ENCODE measurements at places on chromosomes 3 and 15.

DNA sequence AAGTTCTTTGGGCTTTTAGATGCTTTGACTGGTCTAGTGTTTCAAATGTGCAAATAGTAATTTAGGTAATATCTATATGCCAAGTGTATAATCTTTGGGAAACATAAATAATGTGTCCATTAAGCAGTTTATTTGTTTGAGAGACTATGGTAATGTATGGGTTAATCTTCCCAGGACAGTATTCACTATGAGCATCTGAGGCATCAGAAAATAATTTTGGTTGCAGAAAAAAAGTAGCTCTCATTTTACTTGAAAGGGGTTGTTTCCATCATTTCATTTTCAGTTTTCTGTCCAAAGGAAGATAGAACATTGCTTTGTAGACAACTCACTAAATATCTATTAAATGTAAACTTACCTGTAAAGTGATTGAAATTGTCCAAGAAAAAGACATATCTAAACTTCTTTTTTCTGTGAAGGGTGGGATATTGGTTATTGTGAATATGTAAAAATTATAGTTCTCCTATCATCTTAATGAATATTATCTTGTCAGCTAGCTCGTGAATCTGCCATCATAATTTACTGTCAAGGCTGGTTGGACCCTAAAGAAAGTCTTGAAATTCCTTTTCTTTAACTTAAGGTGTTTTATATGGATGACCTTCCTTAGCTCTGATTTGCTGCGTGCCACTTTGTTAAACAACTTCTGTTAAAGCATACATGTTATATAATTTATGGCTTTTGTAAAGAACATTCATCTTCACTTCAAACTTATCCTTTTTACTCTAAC, 108.8 kb downstream of the EPHA3 start:
- DNase-seq: no peak

DNA sequence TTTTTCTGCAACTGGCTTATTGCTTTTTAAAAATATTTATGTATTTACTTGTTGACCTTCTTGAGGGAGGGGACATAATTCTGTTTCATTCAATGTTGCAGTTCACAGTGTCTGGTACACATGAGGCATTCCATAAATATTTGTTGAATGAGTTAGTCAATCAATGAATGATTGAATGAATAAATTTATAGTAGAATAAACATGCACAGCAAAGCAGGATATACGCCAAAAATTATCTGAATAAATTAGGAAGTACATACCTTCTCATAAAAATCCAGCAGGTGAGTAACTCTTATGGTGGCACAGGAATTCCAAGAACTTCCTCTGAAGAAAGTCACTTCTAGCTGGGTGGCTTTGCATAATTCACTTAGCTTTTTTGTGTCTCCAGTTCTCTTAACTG, 469.4 kb upstream of the ATP11B start:
- no peak for DNase-seq

- peak; percentile 81 for DNase-seq
Observed at GRCh38 chr3:72213296-72214065, 428.5 kb upstream of the PROK2 start.

GRCh38 chr3:181493423-181493822, 218.3 kb upstream of the SOX2 start:
- DNase-seq: no peak

DNA sequence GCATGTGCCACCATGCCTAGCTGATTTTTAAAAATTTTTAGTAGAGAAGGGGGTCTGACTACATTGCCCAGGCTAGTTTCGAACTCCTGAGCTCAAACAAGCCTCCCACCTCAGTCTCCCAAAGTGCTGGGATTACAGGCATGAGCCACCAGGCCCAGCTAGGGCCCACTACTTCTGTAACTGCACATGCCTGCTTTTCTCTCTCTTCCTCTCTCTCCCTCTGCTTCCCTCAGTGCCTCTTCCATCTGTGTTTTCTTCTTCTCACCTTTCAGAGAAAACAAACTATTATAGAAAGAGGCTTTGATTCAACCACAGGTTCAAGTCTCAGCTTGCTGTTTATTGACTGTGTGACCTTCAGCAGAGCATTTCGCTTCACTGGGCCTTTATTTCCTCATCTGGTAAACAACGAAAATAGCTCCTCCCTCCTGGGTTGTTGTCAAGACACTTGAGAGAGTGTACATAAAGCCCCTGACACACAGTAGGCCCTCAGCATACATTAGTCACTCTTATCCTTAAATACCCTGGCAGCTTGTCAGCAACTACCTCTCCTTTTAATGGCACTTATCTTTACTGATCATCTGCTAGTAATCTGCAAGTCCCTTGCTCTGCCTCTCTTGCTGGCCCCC, 10.2 kb downstream of the TADA3 start:
- no peak for DNase-seq

- DNase-seq: no peak
Observed at GRCh38 chr3:169145540-169146178, 517.9 kb downstream of the MECOM start.

DNA sequence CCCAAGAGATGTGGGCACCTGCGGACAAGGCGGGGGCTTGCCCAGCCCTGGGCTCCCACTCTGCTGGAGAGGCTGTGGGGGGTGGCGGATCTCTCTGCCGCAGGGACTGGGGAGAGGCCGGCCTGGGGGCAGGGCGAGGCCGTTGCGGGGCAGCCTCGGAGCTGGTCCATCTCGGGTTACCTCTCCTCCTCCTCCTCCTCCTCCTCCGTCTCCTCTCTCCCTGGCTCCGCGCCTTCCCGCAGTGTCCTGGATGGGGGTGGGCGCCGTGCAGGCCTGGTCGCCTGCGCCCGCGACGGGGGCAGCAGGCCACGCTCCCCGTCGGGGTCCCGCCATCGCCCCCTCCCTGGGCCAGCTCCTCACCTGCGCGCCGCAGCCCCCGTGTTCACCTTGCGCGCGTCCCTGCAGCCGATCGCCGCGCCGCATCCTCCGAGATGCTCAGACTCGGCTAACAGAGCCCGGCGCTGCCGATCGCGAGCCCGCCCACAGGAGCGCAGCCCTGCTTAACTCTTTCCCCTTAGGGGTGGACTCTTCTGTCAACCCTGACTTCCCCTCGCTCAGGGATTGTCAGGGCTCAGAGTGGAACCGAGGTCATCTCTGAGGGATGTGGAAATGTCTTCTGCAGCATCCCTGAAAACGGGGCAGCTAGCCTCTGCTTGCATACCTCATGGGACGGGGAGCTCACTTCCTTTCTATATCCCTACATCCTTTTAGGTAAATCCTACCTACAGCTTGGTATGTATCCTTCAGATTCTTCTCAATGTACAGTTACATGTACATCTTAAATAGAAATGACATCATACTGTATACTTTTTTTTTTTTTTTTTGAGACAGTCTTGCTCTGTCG, at the start of gene PRRT3:
Gene PRRT3 (minus strand): TSS at position 447 of the 844 bp plus-strand sequence. CDS start 2,293 bp downstream, outside the sequence.
- DNase-seq: peak; percentile 73

DNA sequence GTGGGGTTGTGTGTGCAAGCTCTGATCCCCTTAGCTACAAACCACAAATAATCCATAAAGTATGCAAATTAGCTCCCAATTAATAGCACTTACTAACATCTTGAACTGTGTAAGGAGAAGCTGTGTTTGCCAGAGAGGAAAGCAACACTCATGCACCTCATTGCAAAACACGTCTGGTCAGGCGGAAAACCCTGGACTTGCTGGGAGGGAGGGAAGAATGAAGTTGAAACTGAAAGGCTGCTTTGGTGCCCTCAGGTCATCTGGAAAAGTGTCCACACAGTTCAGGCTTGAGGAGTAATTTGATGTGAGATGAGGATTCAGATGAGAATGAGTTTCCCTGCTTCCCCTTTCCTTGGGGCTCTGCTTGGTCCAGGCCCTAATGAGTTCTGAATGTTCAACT, 185.5 kb upstream of the ANKRD28 start:
- peak; percentile 38 for DNase-seq

DNA sequence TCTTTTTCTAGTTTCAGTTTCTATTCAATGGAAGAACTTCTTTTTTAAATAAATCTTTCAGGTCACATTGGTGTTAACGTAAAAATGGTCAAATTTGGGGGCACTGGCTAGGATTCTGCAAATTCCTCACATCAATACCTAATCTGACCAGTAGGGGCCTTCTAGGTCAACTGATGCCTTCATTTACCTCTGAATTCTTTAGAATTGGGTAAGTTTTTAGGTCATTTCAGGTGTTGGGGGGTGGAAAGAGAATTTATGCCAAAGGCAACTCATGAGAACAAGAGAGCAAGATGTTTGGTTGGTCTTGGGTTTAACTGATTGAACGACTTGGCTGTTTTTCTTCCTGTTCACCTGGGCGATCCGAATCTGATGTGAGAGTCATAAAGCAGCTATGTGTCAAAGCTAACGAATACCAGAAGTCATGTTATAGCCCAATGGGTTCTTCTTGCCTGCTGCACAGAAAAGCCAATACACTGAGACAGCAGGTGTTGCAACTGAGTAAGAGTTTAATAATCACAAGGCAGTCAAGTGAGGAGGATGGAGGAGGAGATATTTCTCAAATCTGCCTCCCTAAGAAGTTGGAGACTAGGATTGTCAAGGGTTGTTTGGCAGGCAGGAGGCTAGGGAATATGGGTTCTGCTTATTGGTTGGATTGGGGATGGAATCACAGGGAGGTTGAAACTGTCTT, 15.3 kb downstream of the LRRC49 start:
- DNase-seq: no peak

- DNase-seq: no peak
Observed at GRCh38 chr3:137264071-137264820, 306.5 kb downstream of the IL20RB start.

DNA sequence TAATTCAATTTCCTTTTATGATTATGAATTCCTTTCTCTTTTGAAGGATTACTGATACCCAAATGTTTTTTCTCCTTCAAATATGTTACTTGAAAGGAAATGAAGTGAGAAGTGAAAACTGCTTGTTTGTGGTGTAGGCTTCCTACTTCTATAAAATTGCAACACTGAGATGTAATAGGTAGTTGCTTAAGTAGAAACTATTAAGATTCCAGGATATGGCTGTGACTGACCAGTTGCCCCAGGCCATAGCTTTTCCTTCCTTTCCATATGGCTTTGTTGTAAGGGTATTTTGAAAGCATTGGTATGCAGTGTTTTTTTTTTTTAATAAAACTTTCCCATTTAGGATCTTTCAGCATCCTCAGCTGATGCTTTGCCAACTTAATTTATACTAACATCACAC, 28.5 kb downstream of the DNAJC13 start:
- peak; percentile 70 for DNase-seq

- no peak for DNase-seq
Observed at GRCh38 chr3:178236555-178237277, 299.5 kb upstream of the KCNMB2 start.

GRCh38 chr15:75723847-75724660, 11.4 kb upstream of the CSPG4 start:
- DNase-seq: peak; percentile 94

DNA sequence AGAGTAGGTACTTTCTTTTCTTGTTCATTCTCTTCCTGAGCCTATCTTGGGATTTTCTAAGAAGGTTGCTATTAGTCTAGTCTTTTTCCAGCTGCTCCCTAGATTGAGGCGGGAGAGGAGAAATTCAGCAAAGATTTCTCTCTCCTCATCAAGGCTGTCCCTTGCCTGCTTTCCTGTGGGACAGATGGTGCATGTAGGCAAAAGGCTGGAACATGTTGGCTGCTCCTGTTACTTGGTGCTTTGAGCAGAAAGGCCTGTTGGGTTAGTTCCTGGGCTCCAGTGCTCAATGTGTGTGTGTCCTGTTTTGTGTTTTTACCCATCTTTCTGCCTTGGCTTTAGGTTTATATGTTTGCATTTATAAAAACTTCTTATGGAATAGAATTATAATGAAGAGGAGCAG, 9.1 kb upstream of the SNRPN start:
- DNase-seq: no peak

DNA sequence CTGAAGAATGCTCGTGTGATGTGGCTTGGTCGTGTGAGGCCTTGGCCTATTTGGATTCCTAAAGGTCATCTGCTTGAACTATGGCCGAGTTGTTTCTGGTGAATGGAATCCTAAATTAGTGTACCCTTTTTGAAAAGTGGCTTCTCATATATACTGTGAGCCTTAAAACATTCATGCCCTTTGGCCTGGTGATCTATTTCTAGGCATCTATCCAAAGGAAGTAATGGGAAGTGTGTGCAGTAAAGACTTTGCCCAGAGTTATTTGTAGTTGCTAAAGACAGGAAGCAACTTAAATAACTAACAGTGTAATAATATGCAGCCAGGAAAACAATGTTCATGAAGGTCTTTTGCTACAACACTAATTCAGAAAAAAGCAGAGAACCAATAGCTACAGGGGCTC, 3.0 kb downstream of the DGKG start:
- DNase-seq: no peak

DNA sequence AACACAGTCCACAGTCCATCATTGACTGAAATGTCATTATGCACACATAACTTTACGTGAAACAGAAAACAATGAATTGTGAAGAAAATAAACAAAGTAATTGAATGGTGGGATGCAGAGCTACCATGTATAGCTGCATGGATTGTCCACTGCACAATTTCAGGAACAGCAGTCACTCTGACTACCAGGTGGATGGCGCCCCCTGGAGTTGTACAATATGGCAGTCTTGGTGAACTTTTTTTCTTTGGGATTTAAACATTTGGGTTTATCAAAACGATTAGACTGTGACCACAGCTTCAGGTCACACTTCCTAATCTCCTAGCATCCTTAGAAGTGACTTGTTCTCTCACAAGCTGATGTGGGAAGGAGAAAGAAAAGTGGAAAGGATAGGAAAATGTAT, 48.9 kb upstream of the TCF12 start:
- peak; percentile 65 for DNase-seq

DNA sequence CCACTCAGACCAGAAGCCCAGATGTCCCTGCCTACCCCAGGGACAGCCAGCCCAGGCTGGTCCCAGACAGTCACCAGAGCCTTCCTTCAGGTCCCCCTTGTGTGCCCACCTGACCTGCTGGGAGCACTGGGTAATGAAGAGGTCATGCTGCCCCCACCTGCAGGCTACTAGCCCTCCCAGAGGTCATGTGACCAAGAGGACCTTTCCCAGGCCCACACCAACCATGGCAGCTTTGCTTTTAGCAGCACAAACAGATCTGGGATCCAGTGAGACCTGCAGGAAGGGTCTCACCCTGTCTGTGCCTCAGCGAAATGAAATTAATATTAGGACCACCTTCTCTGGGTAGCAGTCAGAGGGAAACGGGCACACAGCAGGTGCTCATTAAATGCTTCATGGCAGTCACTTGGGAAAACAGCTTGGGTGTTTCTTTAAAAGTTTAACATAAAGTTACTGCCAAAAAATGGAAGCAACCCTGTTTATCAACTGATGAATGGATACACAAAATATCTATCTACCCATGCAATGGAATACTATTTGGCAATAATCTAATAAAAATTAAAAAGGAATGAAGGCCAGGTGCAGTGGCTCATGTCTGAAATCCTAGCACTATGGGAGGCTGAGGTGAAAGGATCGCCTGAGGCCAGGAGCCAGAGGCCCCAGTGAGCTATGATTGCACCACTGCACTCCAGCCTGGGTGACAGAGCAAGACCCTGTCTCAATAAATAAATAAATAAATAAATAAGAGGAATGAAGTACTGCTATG, 43.7 kb downstream of the DNAJB8 start:
- no peak for DNase-seq

DNA sequence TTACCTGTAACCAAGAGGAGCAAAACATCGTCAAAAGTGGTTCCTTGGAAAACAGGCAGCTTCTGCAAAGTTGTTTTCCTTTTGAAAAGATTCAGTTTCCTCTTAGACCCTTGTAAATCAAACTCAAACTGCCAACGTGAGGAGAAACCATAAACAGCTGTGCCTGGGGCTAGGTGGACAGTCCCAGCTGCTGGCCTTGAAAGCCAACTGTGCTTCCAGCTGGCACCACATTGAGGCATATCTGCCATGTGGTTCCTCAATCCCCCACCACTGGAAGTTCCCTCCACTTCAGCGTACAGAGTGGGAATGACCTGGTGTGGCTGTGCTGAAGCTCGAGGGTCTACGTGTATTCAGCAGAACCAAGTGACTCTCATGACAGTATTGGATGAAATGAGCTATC, 40.9 kb downstream of the HRH1 start:
- peak; percentile 37 for DNase-seq

Data from suppressor macrophage treated with lipopolysaccharide for 1 hour (primary cell).